T-helper 17 cell (primary cell): ENCODE measurements at places on chromosomes 2 and 18. TPM values are rescaled to one million over a fixed set of nuclear protein-coding genes. Genes with fewer than 3 reads are reported as not detected.

MRO gene
- not detected for total RNA-seq

GRCh38 chr2:177193240-177193639 lies 19.4 kb upstream of the HNRNPA3 start:
- no peak overlapping the region for H3K4me3 ChIP-seq
- DNase-seq = no peak
- H3K27me3 ChIP-seq = no peaks in the 10 kb centered on the region
- H3K27ac ChIP-seq = no peak overlapping the region

OTOS gene
- total RNA-seq = not detected

GRCh38 chr2:240794178-240794721 lies 25.8 kb downstream of the KIF1A start:
- DNase-seq = no peak
- H3K27ac ChIP-seq = no peak overlapping the region
- H3K27me3 ChIP-seq = peaks cover 38% of the 10 kb centered on the region

- no peaks in the 10 kb centered on the region for H3K36me3 ChIP-seq
- no peaks in the 10 kb centered on the region for H3K27me3 ChIP-seq
- no peak for DNase-seq
These were observed 467.7 kb upstream of the CELF4 start for GRCh38 chr18:38033282-38033681.

DNA sequence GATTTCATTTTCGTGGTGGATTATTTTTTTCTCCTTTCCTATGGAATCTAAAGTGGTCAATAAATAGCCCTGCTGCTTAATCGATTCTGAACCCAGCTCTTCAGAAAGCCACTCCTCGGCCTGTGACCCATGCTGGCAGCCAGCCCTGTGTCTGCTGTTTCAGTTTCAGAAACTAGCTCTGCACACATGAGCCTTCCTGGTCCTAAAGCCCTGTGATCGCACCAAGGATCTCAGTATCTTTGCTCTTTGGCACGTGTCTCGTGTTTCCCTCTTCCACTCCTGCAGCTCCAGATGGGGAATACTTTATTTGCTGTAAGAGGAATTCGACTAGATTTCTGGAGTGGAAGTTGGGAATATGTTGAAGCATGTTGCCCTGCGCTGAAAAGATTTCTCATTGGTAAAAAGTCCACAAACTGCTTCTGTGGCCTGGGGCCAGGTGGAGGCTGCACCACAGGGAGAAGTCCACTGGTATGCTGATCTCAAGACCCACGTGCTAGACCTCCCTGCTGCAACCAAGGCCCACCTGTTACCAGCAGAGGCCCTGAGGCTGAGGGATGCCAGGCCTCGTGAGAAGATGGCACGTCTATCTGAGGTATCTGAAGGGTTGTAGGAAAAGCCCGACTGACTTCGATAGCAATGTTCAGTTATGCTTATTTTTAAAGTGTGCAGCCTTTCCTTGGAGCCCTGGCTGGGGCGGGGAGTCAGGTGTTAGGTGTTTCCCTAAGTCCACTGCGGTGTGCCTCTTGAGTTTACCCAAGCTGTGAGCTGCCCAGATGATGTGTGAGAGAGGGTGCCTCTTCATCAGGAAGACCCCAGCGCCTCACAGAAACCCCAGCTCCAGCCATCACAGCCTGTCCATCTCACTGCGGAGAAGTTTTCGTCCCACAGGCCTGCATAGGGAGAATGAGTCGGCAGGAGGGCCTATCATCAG lies 33.6 kb upstream of the CELF4 start:
- no peak overlapping the region for H3K27ac ChIP-seq
- H3K27me3 ChIP-seq = no peaks in the 10 kb centered on the region
- no peak overlapping the region for H3K4me3 ChIP-seq
- H3K4me1 ChIP-seq = no peaks in the 10 kb centered on the region

DNA sequence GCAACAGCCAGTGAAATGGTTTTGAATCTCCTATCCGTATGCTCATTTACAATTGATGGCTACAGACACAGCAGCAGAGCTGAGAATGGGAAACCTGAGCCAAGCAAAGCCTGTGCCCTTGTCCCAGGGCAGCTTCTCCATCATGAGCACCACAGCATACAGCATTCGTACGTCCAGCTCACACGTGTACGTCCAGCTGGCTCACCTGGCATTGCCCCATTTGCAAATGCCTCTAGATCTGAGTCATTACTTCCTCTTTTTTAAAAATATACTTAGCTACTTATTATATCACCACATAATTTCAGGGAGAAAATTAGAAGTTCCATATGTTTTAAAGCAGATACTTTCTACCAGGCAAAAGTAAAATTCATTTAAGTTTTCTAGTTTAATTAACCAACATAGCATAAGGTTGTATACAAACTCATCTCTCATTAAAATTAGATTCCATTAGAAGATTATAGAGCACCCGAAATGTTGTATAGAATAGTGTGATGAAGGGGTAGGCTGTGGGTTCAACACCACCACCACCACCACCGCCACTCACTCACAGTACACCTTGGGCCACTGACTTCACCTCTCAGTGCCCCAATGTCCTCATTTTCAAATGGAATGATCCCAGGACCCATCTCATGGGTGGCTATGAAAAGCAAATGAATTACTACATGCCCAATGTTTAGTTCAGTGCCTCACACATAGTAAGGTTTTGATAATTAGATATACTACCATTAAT lies 31.4 kb upstream of the TMEM177 start:
- no peaks in the 10 kb centered on the region for H3K36me3 ChIP-seq
- H3K4me1 ChIP-seq = peaks cover 3% of the 10 kb centered on the region
- H3K4me3 ChIP-seq = no peak overlapping the region
- DNase-seq = no peak
- peaks cover 46% of the 10 kb centered on the region for H3K27me3 ChIP-seq

GRCh38 chr2:45895241-45895861 lies 243.9 kb downstream of the PRKCE start:
- DNase-seq = no peak
- peaks cover 19% of the 10 kb centered on the region for H3K4me1 ChIP-seq
- H3K4me3 ChIP-seq = no peak overlapping the region
- H3K27me3 ChIP-seq = no peaks in the 10 kb centered on the region
- H3K36me3 ChIP-seq = peaks cover under 1% of the 10 kb centered on the region

DNA sequence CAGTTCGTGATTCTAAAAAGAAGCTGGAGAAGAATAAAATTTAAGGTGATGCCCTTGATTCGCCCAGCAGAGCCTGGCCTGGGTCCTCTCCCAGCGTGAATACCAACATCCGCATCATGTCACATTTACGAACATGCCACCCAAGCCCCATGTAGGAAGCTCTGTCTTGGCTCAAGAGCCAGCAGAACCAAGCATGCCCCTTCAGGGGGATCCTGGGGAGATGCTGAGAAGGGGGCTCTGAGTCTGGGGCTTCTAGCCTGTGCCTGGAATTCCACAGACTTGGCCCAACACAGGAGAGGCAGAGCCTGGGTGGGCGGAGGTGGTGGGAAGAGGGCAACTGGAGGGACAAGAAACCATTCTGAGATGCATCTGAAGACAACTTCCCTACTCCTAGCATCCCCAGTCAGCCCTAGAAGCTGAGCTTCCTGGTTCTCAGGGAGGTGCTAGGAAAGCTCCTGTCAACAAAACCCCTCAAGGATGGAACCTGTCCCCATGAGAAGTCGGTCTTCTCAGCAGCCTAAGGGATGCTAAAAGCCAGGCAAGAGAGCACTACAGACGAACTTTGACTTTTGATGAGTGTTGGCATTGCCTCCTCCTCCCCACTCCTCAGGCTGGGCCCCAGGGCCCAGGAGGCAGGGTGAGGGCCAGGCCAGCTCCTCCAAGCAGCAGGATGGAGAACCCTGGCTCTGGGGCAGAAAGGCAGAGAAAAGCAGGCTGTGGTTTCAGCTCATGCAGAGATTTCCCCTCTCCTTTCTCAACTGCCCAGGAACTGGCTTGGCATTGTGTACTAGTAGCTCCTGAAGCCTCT lies 57.9 kb downstream of the POLR1A start:
- no peak overlapping the region for H3K4me3 ChIP-seq
- DNase-seq = no peak
- H3K4me1 ChIP-seq = no peaks in the 10 kb centered on the region
- no peak overlapping the region for H3K27ac ChIP-seq
- peaks cover 8% of the 10 kb centered on the region for H3K36me3 ChIP-seq

GRCh38 chr18:11548916-11549551 lies 60.4 kb upstream of the SLC35G4 start:
- H3K36me3 ChIP-seq = peaks cover 3% of the 10 kb centered on the region
- H3K27ac ChIP-seq = no peak overlapping the region
- DNase-seq = no peak
- peaks cover 12% of the 10 kb centered on the region for H3K27me3 ChIP-seq

LMAN2L gene
- total RNA-seq = 3.6 TPM

DNA sequence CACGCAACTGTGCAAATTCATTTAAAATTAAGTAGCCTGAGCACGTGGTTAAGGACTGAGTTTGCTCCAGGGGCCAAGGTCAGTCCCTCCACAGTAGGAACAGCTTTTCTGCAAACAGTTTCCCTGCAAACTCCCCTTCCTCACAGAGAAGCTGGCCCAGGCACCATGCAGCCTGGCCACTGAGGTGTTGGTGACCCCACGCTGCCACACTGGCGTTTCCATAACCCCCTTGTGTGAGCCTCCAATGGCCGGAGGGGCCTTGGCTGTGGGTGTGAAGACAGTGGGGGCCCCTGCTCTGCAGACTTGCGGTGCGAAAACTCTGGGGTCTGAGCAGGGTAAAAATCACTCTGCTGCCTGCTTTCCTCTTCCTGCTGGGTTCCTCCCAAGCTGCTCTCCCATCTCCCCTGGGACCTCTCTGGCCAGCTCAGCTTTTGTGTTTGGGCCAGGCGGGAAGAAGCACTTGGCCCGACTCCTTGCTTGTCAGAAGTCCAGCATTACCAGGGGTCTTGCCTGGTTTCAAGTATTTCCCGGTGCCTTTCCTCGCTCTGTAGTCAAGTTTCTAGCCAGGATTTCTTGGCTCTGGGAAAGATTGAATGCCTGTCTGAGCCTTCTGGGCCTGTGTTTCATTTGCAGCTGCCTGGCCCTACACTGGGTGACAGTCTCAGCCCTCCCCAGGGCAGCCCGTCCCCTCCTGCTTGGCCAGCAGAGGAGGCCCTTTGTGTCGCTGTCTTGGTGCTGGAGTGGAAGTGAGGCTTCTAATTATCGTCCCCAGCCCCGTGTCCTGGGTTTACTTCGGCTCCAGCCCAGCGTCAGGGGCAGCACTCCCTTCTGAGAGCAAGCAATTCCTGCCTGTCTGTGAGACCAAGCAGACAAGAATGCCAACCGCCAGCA lies 131.4 kb upstream of the SLC1A4 start:
- H3K36me3 ChIP-seq = peaks cover 2% of the 10 kb centered on the region
- no peak overlapping the region for H3K27ac ChIP-seq
- H3K4me3 ChIP-seq = no peak overlapping the region
- H3K4me1 ChIP-seq = peaks cover 6% of the 10 kb centered on the region

- no peak overlapping the region for H3K27ac ChIP-seq
- no peak for DNase-seq
- H3K4me1 ChIP-seq = peaks cover 6% of the 10 kb centered on the region
- no peaks in the 10 kb centered on the region for H3K36me3 ChIP-seq
- no peak overlapping the region for H3K4me3 ChIP-seq
These were observed 71.2 kb upstream of the DOCK10 start for GRCh38 chr2:225113371-225114015.

RALBP1 gene
- 25.3 TPM for total RNA-seq

GRCh38 chr2:26487192-26487591 lies 9.3 kb upstream of the OTOF start:
- no peaks in the 10 kb centered on the region for H3K36me3 ChIP-seq
- DNase-seq = no peak
- H3K4me1 ChIP-seq = peaks cover 5% of the 10 kb centered on the region
- no peak overlapping the region for H3K27ac ChIP-seq
- H3K4me3 ChIP-seq = no peak overlapping the region

AMER3 gene
- total RNA-seq = not detected

DNA sequence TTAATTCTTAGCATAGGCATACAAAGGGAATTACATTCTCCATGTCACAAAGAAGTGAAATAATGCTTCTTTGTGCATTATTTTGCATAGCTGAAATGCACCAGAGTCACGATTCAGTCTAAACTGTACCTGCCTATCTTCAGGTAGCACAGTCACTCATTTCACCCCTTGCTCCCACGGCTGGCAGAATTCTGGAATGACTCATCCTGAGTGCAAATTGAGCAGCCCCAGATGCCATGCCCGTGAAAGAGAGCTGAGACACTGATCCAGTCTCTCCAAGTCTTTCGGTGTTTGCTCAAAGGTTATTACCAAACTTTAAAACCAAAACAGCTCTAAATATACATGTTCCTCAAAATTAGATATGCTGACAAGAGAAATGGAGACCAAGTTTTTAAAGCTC lies 168.3 kb upstream of the POU3F3 start:
- no peak overlapping the region for H3K27ac ChIP-seq
- no peak for DNase-seq
- H3K4me3 ChIP-seq = no peak overlapping the region
- no peaks in the 10 kb centered on the region for H3K4me1 ChIP-seq
- no peaks in the 10 kb centered on the region for H3K27me3 ChIP-seq
- no peaks in the 10 kb centered on the region for H3K36me3 ChIP-seq

IL36A gene
- not detected for total RNA-seq

DNA sequence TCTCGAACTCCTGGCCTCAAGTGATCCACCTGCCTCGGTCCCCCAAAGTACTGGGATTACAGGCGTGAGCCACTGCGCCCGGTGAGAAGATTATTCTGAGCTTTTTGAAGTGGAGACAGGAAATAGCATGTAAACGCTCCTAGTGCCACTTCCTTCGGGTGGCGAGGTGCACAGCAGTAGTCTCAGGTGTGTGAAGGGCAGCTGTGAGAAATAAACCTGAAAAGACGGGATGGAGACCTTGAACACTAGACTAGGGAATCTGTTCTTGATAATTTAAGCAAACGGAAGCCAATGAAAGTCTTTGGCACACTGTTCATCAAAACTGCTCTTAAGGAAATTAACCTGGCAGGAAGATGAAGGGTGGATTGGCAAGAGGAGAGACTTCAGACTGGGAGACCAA lies 439 bp upstream of the PLEKHH2 start:
- no peak for DNase-seq
- H3K27me3 ChIP-seq = peaks cover 41% of the 10 kb centered on the region
- H3K36me3 ChIP-seq = peaks cover 9% of the 10 kb centered on the region
- peaks cover 20% of the 10 kb centered on the region for H3K4me1 ChIP-seq
- peak overlapping the region; percentile 97 for H3K4me3 ChIP-seq

DNA sequence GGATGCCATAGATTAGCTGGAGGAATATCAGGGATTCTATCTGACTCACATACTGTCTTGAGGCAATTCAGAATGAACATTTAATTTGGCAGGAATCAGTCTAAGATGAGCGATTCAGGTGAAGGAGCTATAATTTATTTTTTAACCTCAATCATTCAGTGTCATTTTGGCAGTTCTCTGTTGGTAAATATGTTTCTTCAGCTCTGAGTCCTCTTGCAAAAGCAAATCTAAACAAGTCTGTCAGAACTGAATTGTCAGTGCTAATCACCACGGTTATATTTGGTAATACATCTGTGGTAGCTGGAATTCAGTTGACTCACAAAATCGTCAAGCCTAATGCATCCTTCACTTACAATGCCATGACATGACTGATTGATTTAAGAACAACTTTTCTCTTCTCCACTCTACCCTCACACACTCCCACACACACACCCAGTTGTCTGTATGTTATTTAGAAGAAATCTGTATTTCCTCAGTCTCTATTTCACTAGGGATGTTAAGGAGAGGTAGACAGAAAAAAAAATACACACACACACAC lies 516.6 kb upstream of the NXPH2 start:
- H3K36me3 ChIP-seq = no peaks in the 10 kb centered on the region
- H3K4me1 ChIP-seq = no peaks in the 10 kb centered on the region
- no peaks in the 10 kb centered on the region for H3K27me3 ChIP-seq
